AG09309 (cell line): ENCODE measurements at places on chromosomes 1 and 21.

- no peak for DNase-seq
Measured at GRCh38 chr1:229368347-229368746, 25.5 kb upstream of the CCSAP start.

- DNase-seq = no peak
Measured at GRCh38 chr21:14477841-14478240, 68.3 kb downstream of the SAMSN1 start.

DNA sequence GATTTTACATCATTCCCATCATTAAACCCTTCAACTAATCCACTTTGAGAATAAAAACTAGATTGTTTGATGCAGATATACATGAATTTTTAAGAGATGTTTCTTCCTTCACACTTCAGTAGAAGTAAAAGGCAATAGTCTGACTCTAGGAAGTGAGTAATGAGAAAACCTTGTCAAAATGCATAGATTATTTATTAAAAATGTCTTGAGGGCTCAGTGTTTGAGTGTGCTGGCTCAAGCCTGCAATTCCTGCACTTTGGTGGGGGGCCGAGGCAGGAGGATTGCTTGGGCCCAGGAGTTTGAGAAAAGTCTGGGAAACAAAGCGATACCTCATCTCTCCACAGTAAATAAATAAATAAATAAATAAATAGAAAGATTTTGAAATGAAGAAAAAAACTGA is 177.1 kb downstream of the NEGR1 start:
- DNase-seq = no peak

- DNase-seq = no peak
Measured at GRCh38 chr1:54016343-54017282, 1.4 kb downstream of the LDLRAD1 start.

DNA sequence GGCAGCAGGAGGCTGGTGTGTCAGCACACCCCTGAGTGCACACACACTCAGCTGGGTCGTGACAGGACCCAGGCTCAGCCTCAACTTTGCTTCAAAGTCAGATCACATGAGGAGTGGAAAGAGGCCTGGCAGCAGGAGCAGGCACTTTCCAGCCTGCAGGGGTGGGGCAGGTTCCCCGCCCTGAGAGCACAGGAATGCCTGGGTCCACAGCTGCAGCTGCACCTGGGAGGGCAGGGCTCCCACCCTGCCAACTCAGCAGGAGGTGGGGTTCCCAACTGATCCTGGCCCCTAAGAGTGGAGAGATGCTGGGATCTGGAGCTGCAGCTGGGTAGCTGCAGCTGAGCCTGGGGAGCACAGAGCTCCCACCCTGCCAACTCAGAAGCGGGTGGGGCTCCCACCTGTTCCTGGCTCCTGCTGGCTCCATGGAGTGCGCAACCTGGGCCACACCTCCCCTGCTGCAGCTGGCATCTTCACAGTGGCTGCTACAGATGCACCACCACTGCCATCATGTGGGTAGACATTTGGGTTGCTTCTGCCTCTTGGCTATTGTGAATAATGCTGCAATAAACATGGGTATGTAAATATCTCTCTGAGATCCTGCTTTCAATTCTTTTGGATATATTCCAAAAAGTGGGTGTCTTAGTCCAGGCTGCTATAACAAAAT is 415.4 kb downstream of the TTLL7 start:
- DNase-seq = no peak

- DNase-seq = no peak
Measured at GRCh38 chr1:160363951-160364735, 2.7 kb upstream of the NHLH1 start.

DNA sequence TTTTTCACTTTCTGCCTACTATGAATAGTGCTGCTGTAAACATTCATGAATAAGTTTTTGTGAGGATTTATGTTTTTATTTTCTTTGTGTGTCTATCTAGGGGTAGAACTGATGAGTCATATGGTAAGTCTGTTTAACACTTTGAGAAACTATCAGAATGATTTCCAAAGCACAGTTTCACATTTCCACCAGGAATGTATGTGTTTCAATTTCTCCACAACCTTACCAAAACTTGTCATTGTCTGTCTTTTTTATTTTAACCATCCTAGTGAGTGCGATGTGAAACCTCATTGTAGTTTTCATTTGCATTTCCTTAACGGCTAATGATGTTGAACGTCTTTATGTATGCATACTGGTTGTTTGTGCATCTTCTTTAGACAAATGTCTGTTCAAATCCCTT is 23.5 kb downstream of the RNASEL start:
- DNase-seq = no peak

- no peak for DNase-seq
Measured at GRCh38 chr1:204463125-204464060, 31.2 kb downstream of the PIK3C2B start.

DNA sequence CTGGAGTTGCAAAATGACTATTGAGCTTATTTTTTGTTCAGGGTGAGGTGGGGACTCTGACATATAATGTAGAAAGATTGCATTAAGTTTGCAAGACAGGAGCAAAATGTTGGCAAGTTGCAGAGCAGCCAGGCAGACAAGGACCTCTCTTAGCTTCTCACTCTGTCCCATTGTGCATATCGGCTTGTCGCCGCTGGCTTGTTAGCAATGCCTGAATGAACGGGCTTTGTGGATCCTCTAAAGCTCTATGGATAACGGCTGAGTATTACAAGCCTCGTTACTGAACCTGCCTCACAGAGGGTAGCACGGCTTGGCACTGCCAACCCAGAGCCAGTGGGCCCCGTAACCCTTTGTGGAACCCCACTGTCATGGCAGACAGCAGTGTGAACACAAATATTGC is 68.4 kb downstream of the TNR start:
- DNase-seq = no peak

GRCh38 chr1:222877854-222878253 is 63.0 kb downstream of the DISP1 start:
- no peak for DNase-seq

DNA sequence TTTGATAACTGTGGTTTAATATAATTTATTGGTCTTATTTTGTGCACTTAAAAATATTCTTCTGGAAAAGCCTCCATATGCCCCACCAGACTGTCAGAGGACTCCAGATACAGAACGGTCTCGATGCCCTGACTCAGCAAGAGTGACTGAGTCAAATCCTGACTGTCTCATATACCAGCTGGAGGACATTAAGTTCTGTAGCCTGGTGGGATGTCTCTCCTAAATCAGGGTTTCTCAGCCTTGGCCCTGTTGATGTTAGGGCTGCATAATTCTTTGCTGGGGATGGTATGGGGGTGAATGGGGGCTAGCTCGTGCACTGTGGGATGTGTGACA is 67.7 kb upstream of the TLR5 start:
- DNase-seq = no peak
